ENCODE measurements at places on chromosomes 11 and 22.
A peak's percentile ranks its signal among the peaks of the same experiment; 100 is the strongest.

DNA sequence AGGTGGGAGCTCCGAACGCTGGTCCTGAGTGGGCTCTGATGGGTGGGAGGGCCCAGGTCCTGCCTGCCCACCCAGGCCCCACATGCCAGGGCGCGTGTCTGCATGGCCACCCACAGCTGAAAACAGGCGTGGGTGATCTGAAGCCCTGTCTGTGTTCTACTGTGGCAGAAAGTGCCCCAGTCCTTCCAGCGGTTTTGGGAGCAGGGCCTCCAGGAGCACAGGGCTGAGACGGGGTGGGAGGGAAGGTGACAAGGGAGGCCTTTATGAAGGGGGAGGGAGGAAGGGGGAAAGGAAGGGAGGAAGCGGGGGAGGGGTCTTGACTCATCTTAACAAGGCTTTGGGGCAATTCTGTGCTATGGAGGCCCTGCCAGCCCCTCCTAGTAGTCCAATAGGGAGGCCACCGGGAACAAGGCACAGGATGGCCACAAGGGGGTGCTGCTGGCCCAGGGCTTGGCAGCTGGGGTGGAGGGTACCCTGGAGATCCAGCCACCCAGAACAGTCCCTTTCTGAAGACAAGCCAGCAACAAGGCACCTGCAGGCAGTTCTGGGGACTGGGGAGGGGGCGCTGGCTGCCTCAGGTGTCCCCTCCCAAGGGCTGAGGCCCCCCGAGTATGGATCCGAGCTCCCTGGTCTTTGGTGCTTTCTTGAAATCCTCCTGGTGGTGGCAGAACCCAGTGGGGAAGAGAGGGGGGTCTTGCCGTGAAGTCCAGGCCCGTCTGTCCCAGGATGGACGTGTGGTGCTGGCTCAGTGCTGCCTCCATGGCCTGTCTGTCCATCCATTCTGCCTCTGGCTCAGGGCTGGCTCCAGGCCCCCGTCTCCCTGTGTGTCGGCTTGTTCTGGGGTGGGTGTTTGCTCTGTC lies 6.3 kb upstream of the FADS3 start:
- peak; percentile 69 for DNase-seq

- no peak for DNase-seq
Measured at GRCh38 chr22:36860017-36860416, 789 bp upstream of the NCF4 start.

DNA sequence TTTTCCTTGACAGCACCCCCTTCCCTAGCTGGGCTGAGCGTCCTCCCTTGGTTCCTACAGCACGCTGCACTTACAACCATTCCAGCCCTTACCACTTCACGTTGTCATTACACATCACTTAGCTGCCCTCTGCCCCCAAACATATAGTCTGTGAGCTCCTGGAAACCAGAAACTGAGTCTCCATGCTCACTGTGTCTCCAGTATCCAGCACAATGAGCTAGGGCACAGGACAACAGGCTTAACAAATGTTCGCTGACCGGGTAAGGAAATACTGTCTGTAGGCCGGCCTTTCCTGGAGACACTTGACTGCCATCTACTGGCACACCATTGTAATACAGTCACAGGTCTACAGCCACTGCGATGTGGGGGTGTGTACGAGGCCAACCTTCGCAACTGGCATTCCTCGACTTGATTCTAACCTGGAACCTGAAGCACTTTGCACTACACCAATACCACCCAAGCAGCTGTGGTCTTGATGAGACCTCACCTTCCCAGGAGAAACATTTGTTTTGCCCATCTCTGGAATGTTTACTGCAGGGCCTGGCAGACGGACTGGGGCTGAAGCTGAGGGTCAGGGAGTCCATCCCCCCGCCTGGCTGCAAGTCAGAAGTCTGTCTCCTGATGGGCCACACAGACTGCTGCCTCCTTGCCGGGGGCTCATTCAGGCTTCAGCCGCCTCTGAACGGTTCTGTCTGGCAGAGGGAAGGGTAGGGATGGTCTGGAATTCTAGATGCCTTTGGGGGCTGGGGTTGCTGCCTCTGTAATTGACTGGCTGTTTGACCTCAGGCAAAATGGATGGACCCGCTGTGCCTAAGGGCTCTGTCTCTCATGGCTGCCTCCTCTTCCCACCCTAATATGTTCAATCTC lies 72.0 kb downstream of the SYN3 start:
- DNase-seq: peak; percentile 6

DNA sequence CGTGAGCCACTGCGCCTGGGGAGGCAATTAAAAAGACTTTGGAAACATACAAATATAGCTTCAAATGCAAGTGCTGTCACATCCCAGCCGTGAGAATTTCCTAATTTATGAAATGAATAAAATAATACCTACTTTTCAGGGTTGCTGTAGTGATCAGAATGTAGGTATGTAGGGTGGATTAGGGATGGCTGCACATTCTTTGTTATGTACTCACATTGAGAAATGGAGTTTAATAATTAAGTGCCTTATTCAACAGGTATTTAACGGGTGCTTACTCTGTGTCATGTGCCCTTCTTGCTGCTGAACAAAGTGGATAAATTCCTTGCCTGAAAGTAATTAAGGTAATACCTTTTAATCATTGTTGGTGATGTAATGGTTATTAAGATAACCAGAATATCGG lies 37.0 kb downstream of the MMP7 start:
- DNase-seq: no peak

DNA sequence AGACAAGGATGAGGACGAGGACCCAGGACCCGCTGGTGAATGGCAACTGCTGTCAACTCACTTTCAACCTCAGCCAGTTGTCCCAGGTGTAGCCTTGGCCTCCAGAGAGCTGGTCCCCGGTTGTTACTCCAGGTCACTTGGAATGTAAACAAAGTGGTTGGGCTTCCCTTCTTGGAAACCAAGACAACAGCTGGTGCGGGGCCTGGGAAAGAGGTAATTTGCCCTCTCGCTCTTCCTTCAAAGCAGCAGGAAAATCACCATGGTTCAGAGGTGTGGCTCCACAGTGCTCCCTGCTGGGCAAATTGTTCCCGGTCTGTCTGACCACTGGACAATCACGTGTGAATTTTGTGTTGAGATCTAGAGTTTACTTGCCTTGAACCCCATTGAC lies 15.0 kb downstream of the SLC1A2 start:
- no peak for DNase-seq

DNA sequence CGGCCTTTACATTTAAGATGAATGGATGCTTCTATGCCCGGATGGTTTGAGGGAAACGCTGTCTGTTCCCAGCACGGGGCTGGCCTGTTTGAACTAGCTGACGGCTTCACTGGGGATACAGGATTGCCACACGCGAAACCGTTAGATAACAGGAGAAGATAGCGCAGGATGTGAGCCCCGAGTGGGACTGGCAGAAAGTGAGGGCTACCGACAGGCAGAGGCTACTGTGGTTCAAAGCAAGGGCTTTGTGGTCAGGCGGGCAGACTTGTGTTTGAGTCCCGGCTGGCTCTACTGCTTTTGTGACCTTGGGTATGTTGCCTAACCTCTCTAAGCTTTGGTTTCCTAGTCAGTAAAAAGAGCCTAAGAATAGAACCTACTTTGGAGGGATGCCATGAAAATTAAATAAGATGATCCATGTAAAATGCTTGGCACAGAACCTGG lies 2.8 kb upstream of the OAF start:
- DNase-seq: no peak

GRCh38 chr11:48106166-48106565 lies 110.4 kb upstream of the OR4B1 start:
- DNase-seq: no peak

DNA sequence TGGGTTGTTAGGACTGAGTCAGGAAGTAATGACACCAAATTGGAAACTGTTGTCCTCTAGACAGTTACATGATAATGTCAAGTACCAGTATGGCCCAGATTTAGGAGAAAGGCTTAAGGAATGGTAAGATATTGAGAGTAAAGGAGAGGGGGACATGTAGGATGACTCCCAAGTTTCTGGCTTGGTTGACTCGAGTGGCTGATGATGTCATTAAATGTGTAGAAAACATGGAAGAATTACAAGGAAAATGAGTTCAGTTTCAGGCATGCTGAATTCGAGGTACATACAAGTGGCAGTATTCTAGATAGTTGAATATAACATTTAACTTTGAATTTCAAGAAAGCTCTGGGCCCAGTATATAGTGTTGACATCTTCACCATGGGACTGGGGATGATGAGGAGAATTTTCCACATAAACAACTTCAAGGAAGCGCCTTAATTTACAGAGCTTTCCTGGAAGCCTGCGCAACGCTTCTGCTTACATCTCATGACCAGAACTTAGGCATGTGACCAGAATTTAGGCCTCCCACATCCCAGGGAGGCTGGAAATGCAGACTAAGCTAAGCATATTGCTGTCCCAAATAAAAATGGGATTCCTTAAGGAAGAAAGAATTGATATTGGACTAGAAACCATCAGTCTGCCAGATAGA lies 3.8 kb downstream of the CFAP300 start:
- DNase-seq: no peak

- DNase-seq: no peak
Measured at GRCh38 chr11:62359475-62359874, 22.2 kb downstream of the ASRGL1 start.

GRCh38 chr22:35218079-35218478 lies 39.2 kb upstream of the HMGXB4 start:
- no peak for DNase-seq

GRCh38 chr11:118198370-118198769 lies 21.9 kb upstream of the SCN2B start:
- peak; percentile 77 for DNase-seq

- no peak for DNase-seq
Measured at GRCh38 chr22:17675584-17675983, 37.0 kb downstream of the BCL2L13 start.

GRCh38 chr11:75349521-75350116 lies 1.8 kb downstream of the ARRB1 start:
- DNase-seq: no peak

- no peak for DNase-seq
Measured at GRCh38 chr11:131977854-131978253, 607.4 kb downstream of the NTM start.

GRCh38 chr11:68827733-68828132 lies 14.0 kb downstream of the CPT1A start:
- no peak for DNase-seq

DNA sequence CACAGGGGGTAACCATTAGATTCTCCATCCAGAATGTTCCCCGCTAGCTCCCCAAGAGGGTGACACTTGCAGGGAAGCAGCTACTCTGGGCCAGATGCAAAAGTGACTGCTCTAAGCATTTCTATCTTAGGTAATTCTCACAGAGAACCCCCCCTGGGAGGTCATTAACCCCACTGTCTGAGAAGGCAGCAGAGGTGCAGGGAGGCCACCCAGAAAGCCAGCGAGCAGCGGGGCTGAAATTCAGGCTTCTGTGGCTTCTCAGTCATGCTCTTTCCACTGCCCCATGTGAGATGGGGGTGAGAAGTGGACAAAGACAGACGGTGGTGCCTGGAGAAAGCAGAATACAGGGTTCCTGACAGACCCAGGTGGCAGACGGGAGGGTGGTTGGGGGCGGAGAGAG lies 114.4 kb upstream of the ASPHD2 start:
- DNase-seq: no peak

GRCh38 chr22:17191163-17191784 lies 28.0 kb downstream of the ADA2 start:
- DNase-seq: no peak

DNA sequence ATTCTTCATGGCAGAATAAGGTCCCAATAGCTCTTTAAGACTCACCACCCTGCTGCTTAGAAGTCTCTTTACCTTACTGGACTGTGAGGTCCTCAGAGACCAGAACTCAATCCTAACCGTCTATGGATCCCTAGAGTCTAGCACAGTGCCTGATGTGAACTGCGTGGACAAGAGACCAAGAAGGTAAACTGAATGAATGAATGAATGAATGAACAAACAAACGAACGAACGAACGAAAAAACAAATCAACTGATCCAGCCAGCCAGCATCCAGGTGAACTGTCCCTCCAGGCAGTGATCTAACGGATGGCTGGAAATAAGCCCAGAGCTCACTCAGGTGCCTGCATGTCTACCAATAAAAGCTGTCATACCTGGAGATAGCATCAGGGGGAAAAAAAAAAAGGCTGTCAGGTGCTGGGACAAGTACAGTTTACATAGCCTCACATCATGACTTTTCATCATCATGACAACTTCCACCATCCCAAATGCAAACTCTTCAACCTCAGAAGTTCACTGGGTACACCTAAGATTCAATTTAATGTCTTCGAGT lies 59.8 kb downstream of the PACSIN2 start:
- no peak for DNase-seq

DNA sequence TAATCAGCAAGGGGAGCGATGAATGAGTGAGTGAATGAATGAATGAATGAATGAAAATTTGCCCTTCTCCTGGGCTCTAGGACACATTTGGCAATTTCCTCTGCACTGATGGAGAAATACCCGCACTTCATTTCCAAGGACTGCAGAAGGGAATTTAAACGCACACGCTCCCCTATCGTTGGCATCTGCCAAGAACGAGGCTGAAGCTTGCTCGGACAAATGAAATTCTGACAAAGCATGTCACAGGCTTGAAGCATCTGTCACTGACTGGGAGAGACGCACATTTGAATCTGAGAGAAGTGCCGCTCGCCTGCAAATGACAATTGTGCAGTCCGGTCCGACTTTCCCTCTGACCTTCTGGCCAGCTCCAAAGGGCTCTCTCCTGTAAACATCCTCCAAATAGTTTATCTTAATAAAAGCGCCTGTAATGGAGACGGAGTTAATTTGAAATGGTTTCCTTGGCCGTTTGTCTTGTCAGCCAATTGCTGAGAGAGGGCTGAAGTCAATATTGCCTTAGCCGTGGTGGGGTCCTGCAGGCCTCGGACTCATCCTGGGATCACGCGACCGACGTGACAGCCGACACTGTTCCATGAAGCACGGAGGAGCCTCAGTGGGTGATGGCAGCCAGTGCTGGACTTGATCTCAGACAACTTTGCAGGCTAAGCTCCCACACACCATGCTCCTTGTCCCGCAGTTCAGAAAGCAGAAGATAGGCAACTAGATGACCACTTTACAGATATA lies 260.7 kb downstream of the MN1 start:
- no peak for DNase-seq

DNA sequence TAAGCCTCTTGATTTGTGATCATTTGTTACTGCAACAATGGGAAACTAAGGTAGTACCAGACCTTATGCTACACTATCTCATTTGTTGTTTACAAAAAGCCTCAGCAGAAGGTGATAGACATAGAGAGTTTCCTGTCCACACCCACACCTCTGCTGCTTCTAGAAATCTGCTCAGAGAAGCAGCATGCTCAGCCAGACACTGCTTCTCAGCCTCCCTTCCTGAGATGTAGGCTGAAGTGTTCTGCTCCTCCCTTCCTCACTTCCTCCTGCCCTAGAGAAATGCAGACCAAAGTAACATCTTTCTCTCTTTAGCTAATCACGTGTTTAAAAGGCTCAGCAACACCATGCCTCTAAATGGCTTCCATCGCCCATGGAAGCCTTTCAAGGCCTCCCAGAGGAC lies 88.4 kb downstream of the SLC1A2 start:
- DNase-seq: peak; percentile 12

- no peak for DNase-seq
Measured at GRCh38 chr22:35558031-35558430, 17.4 kb downstream of the RASD2 start.

DNA sequence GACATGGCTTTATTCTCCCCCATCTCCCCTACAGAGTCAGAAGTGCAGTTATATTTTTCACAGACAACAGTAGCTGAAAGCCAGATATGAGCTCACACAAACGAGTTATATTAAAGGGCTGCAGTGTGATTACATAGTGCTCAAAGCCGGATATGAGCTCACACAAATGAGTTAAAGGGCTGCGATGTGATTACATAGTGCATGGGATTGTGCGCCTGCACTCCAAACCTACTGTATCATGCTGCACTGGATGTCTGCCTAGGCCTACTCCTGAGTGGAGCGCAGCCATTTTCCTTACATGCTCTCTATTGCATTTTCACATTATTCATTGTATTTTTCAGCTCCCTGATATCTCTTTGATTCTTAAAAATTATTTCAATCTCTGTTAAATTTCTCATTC lies 414.6 kb upstream of the LARGE1 start:
- DNase-seq: no peak

Measured in stimulated activated CD4-positive, alpha-beta T cell treated with anti-CD3 and anti-CD28 coated beads, Interleukin-1b, Interleukin-23, amount 100 ng/mL, for 1 hour (primary cell).